ENCODE measurements at places on chromosomes 3 and 15.

- no peak for DNase-seq
These were observed 961.7 kb downstream of the NTRK3 start for GRCh38 chr15:87294854-87295253.

GRCh38 chr3:126211569-126211968, 31.2 kb upstream of the ALDH1L1 start:
- no peak for DNase-seq

- no peak for DNase-seq
These were observed 107.7 kb downstream of the WDR76 start for GRCh38 chr15:43934480-43934879.

DNA sequence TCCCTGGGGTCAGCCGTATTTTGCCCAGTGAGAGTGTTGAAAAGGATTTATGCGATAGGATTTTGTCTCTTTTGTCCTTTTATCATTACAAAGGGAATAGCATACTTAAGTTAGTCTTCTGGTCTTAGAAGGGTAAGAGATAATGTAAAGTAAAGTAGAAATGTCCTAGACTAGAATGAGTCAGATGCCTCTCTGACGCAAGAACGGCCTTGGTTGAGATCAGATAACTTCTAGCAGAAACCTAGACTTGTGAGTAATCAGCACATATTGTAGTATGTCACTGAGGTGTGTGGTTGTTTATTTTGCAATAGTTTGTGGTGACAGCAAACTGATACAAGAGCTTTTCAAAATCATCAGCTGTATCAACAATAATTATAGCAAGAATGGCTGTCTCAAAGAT, 866.1 kb downstream of the NSUN3 start:
- DNase-seq, result peak; percentile 81

- DNase-seq, result no peak
These were observed 62.1 kb downstream of the HOMER2 start for GRCh38 chr15:82890338-82890994.

GRCh38 chr15:92044203-92044909, 190.8 kb downstream of the SLCO3A1 start:
- DNase-seq, result no peak

DNA sequence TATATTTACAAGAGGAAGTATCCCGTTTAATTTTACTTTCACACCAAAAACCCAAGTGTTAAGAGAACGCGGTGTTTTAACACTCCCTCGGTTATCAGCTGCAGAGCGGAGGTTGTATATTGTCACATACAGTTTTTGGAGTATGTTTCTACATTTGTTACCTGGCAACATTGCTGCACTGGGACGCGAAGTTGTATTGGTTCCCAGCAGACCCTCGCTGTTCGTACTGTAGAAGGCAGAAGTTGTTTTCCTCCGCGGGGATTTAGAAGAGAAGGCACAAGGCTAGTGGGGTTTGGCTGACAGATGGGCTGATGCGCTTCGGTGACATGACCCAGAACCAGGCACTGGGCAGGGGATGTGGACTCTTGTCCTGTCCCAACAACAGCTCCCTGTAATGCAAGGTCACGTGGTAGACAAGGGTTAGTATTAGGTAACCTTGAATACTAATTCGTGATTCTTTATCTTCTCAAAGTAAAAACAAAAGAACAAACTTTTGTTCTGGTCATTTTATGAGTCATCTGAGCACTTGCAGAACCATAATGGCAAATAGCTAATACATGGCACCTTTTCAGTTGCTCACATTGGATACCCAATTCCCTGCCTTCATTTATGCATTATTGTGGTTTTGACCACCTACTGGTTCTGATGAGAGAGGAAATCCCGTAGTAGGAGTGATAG, 230.4 kb upstream of the BHLHE40 start:
- no peak for DNase-seq

DNA sequence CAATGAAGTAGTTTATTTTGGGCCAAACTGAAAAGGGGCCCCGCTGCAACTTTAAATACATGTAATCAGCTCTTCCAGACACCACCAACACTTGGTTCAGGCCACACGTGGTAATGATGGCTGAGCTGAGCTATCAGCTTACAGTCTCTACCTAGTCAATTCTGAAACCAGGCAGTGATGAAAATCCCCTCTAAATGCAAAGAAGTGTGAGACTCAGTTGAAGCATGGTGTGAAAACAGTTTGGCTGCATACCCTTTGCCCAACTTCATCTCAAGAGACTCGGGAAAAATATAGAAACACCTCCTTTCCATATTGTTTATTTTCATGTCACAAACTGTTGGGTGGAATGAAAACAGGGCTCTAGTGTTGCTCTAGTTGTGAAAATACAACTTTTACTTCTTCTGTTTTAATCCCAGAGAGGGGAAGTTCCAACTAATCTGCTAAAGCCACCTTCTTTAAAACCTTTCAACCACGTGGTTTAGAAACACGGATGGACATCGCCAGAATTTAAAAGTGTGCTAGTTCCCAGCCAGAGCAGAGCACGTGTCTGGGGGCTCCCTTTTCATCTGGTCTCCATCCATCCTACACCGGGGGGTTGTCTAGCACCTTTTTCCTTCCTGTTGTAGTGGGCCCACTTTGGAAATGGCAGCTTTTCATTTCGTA, 229.1 kb downstream of the EPHB1 start:
- DNase-seq, result no peak

DNA sequence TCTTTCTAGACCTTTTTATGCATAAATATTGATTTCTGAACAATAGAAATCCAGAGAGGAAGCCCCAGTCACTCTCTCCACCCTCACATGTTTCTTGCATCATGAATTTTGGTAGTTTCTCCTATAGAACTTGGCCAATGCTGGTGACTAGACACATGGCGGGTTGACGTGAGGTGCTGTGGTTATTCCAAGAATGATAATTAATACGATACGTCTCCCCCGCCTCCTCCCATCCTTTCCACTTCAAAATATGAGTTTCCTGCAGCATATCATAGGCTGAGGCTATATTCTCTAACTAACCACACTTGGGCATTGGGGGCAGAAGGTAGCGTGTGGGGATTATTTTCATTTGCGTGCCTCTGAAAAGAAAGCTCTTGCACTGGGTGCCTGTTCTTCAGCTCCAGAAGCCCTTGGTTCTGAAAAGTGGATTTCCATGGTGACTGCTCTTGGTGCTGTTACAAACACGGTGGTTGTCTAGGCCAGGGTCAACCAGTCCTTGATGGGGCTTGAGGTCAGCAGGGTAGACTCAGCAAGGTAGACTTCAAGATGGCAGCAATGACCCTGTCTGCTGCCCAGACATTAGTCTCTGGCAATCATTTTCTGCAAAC, 5.3 kb downstream of the TNFSF10 start:
- no peak for DNase-seq

DNA sequence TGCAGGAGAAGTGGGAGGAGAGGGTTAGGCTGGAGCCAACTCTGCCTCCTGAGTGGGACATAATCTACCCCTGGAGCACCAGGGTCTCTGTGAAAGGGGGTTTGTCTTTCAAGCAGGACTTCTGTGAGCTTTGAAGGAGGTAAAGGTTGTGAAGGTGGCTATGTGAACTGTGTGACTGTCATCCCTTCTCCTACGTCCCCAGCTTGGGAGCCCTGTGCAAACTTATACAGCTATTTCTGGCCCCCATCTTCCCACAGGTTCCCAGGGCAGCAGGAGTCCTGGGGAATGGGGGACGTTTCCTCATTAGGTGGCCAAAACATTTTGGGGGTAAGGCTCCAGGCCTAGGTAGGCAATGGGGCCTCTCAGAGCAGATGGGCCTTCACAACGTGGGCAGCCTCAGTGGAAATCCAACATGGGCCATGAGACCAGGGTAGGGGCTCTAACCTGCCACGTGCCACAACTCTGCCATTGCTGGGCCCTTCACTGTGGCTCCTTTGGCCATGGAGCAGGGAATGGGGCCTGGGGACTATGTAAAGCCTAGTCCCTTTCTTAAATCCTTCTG, 3.5 kb downstream of the VIPR1 start:
- DNase-seq, result no peak

DNA sequence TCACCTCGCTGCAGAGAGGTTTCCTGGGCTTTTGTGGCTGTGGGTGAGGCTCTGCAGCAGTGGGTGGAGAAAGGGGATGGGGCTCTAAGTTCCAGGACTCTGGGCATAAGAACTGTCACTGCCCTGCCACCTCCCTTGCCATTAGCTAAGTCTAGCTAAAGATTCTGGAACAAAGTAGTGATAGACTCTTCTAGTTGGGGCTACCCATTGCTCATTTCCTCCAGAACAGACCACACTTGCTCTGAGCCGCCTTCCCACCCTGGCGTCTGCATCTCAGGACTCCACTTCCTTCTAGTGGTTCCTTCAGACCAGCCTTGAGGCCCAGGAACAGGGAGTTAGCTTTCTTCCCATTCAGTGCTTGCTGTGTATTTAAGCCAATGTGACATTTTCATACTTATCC, 7.5 kb downstream of the ARHGAP31 start:
- no peak for DNase-seq

GRCh38 chr15:69066007-69066995, 51.8 kb downstream of the NOX5 start:
- DNase-seq, result no peak

DNA sequence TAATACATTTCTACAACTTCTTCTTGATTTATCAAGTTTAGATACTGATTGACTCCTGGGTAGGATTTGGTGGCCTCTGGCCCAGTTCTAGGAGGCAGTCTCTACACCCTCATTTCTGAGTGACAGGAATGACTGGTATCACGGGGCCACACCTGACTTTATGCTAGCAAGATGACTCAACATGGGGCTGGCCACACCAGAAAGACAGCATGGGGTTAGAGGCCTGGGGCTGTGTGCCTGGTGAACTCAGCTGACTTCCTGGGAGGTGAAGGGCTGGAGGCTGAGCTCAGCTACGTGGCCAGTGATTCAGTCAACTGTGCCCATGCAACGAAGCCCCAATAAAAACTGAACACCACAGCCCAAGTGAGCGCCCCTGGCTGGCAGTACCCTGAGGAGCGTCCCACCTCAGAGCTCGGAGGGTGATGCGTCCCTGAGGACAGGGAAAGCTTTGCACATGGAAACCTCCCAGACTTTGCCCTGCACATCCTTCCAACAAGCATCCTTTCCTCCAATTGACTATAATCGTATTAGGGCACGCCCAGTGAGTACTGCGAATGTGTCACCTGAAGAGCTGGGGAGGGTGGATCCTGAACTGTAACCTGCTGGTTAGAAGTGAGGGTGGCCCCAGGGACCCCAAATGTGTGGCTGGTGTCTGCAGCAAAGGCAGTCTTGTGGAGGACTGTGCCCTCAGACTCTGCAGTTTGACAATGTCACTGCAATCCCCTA, 57.2 kb downstream of the NIPA2 start:
- no peak for DNase-seq

- DNase-seq, result no peak
These were observed 111.2 kb upstream of the KLHL25 start for GRCh38 chr15:85905751-85906450.

DNA sequence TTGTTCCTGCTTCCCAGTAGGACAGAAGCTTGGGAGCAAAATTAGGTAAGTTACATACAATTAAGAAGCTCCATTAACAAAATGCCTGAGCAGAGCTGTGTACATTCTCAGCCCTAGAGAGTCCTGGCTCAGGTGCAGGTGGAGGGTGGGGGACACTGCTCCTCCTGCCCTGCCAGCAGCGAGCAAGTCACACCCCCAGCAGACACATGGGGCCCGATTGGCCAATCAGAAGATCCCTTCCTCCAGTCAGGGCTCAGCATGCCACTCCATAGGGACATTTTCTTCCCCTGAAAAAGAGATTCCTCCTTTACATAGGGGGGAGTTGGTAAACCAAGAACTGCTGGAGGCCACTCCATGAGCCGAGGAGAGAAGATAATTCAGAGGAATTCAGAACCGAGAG, 62.1 kb downstream of the PLXNA1 start:
- DNase-seq, result peak; percentile 19

DNA sequence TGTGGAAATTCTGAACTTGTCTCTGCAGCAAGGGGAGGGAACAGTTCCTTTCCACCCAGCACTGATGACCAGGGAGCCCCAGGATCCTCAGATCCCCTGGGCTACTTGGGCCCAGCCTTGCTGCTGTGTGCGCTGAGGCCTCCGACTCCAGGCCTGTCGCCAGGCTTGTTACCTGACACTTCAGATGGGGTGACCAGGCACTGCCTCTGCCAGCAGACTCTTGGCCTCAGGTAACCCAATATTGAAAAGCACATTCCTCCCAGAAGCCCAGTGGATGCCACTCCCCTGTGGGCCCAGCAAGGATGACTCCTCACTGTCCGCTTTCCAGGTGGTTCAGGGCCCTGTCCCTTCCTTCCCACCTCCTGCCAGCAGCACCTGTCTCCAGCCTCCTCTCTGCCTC, 3.5 kb upstream of the PLA2G4E start:
- DNase-seq, result no peak

- no peak for DNase-seq
These were observed 300.6 kb downstream of the MECOM start for GRCh38 chr3:169362868-169363267.

DNA sequence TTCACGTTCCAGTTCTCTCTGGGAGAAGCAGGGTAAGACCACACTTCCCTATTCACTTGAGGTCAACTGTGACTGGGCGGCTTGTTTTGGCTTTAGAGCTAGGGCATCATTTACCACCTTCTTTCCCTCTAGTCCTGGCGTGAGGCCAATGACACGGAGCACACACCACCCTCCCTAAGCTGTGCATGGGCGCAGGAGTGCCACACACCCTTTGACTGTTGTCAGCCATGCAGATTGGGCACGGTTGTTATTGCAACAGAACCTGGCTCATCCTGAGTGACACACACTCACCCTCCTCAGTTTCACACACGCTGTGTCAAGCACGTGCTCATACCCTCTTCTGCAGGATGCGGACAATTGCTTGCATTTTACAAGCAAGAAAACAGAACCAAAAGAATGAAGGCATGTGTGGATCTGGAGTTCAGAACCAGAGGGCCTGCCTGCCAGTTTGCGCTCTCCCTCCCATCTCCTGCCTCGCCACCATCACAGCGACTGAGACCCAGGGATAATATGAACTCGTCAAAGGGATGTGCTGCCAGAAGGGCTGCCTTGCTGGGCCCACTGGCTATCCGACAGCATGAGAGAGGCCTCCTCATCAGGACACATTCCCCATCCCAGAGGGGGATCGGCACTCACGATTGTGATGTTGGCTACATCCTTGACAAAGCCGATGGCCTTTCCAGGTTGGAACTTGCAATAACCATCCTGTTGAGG, 17.6 kb downstream of the CTSH start:
- DNase-seq, result no peak

- no peak for DNase-seq
These were observed 1013.3 kb downstream of the TUSC7 start for GRCh38 chr3:117722856-117723255.

GRCh38 chr15:90570643-90571042, 40.9 kb downstream of the CRTC3 start:
- no peak for DNase-seq

- DNase-seq, result no peak
These were observed 181.4 kb downstream of the TLE3 start for GRCh38 chr15:69916169-69916785.
